Coronary artery (tissue), 2 donors: ENCODE measurements at places on chromosomes 4 and X.

DNA sequence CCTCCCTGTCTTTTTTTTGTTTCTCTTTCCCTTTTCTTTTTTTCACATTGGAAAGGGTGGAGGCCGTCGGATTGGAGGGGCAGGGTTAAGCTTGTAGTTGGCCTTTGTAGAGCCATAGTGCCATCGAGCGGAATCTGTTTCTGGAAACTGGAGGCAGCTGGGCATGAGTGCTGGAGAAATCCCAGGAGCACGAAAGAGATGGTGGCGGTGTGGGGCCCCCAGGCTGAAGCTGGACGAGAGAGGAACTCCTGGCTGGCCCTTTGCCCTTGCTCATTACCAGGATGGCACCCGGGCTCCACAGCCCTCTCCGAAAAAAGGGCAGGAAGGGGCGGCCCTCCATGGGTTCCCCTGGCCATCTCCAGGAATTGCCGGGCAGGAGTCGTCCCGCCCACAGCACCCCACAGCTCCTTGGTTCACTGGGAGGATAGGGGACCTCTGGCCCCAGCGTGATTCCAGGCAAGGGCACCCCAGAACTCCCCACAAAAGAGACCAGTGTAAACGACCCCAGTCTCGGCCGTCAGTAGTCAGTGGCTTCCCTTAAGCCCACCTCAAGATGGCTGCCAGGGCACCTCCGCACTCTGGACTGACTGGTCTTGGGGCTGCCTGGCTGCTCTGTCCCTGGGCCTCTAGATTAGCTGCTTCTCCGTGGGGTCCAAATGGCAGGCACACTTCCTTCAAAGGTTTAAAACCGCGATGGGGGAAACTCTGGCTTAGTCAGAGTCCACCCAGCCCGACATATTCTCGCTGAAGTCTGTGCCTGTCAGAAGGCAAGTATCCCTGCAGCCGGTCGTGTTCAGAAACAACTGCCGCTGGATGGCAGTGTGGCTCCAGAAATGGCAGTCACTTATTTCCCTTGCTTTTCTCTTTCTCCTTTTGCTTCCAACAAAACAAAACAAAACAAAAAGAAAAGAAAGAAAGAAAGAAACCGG lies 74.1 kb downstream of the NBDY start:
- DNase-seq = peak; percentile 87

- DNase-seq = no peak
Measured at GRCh38 chr4:55927803-55928437, 20.8 kb upstream of the CEP135 start.

DNA sequence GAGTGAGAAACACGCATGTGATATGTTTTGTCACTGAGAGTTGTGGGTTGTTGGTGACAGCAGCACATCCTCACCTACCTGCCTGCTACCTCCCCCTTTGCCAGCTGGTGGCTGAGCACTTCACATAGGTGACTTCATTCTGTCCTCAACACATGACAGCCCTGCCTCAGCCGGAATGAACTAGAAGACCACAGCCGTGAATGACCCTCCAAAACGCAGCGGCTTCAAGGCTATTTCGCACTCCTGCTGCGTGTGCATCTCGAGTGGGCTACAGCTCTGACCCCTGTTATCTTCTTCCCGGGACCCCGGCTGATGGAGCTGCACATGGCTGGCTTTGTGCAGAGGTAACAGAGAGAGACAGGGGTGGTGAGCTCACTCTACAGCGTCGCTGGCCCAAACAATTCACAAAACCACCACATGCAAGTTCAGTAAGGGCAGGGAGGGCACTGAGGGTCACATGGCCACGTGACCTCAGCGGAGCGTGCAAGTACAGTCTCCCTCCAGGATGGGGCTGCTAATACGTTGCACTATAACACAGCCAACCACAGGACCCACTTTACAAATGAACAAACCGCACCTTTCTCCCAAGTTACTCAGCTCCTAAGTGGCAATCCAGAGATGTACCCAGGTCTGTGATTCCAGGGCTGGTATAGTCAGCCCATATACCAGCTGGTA lies 6.3 kb upstream of the PPP2R2C start:
- DNase-seq = peak; percentile 19

GRCh38 chr4:174377613-174378012 lies 93.9 kb downstream of the CEP44 start:
- no peak for DNase-seq

- no peak for DNase-seq
Measured at GRCh38 chr4:176726803-176727202, 65.9 kb downstream of the VEGFC start.

GRCh38 chr4:182906786-182907185 lies 10.4 kb downstream of the DCTD start:
- no peak for DNase-seq

- no peak for DNase-seq
Measured at GRCh38 chr4:10619220-10619619, 65.3 kb downstream of the CLNK start.

GRCh38 chr4:54447304-54447703 lies 210.5 kb upstream of the KIT start:
- no peak for DNase-seq

DNA sequence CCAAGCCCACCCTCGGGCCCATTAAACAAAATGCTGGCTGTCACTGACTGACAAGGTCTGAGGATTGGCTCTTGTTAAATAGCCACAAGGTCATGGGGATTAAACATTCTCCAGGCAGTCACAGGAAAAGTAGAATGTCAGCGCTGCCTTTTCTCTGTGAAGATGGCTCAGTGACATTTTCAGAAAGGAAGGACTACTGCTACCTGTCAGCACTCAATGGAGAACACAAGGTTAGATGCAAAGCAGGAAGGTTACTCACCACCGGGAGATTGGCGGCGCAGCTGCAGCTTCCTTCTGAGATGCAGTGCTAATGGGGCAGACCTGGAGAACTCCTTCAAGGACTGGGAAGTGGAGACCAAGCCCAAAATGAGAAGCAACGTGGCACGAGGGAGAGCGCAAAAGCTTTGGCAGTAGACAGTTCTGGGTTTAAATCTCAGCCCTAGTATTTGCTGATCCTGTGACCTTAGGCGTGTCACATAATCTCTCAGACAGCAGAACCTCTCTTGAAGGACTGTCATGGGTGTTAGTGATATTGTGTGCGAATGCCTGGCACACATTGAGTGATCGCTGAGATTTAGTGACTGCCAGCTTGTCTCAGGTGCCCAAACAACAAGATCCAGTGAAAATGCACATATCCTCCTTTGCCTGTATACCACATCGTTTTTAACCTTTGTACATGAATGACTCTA lies 213.1 kb upstream of the BOD1L1 start:
- no peak for DNase-seq

GRCh38 chr4:1939664-1940509 lies 68.7 kb downstream of the NSD2 start:
- DNase-seq = no peak

DNA sequence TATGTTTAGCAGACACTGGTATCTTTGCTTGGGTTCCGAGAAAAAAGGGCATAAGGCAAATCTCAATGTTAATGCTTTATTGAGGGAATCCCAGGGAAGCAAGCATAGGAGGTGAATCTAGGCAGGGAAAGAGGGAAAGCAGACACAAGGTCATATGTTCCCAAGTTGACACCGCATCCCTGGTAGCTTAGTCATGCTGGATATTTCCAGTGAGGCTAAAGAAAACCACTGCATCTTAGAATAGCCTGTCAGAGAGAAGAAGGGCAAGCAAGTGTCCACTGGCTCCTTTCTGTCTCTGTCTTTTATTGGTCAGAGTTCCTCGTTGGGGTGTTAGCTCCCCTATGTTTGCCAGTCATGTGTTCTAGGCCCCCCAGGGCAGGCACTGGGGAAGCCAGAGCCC lies 104.7 kb downstream of the NKX6-1 start:
- DNase-seq = no peak

- no peak for DNase-seq
Measured at GRCh38 chr4:8150152-8151090, 8.2 kb downstream of the ABLIM2 start.

- no peak for DNase-seq
Measured at GRCh38 chr4:148007314-148007760, 275.4 kb downstream of the ARHGAP10 start.

- DNase-seq = no peak
Measured at GRCh38 chr4:103719830-103720207, at the start of gene TACR3. Gene TACR3 (minus strand): TSS chr4:103719985. CDS start chr4:103719675, 310 bp downstream.
